Kidney epithelial cell (primary cell): ENCODE measurements at places on chromosomes 12 and 14. TPM values are rescaled to one million over a fixed set of nuclear protein-coding genes. Genes with fewer than 3 reads are reported as not detected.

The LRIG3 gene
- 57.9 and 72.2 TPM in 2 replicates for total RNA-seq

GRCh38 chr14:98853063-98853729 is 418.8 kb downstream of the BCL11B start:
- no peak for DNase-seq

DNA sequence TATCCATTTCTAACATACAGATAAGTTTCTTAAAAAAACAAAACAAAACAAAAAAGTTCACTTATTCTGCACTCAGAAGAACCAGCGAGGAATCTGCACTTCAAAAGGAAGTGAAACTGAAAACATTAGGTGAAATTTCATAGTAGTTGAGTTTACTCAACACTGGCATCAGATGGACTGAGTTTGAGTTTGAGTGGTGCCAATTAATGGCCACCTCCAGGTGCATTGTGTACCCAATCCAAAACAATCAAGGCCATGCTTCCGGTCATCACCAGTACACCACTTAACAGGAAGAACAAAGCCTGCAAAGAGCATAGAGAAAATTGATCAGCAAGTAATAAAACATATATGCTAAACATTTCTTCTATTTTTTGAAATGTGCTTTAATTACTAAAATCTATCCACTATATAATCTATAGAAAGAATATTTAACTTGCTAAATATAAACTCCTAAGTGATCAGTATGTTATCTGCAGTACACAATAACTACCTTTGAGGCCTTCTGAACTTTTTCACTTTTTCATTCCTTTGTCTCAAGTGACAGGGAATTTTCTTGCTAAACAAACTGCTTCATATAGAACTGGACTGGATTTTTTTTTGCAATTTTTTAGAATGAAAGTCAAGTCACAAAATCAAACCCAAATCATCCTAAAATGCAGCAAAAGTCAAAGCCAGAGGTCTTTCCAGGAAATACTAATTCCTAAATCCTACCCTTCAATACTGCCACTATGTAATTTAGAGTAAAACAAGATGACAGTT is 11.5 kb downstream of the SLC38A2 start:
- no peak for DNase-seq

DNA sequence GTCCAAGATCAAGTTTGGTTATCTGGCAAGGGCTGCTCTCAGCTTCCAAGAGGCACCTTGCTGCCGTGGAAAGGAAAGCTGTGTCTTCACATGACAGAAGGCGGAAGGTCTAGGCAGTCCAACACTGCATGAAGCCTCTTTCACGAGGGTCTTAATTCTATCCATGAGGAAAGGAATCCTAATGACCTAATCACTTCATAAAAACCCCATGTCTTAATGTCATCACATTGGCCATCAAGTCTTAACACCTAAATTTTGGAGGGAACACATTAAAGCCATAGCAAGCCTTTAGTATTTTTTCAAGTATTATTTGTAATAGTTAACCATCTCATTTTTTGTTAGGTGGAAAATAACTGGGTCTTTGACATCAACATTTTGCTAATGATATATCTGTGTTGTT is 858.3 kb downstream of the FLRT2 start:
- no peak for DNase-seq

DNA sequence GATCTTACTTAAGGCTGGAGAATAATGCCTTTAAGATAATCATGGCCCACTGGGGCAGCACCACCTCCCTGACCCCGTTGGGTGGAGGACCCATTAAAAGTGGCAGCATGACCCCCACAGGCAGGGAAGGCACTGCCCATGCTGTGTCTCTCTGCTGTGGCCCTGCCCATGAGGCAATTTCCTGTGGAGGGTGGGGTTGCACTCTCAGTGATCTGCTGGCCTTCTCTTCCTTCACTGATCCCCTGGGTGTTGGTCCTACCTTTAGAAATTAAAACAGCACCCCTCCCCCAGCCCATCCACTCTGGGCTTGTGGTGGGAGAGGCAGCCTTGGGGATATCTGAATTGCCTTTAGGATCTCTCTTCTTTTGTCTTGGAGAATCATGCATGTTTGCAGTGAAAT is 17.3 kb downstream of the KLRK1 start:
- DNase-seq, result no peak
